ENCODE measurements at places on chromosomes 1 and 21. TPM values are rescaled to one million over a fixed set of nuclear protein-coding genes. Genes with fewer than 3 reads are reported as not detected.

DNA sequence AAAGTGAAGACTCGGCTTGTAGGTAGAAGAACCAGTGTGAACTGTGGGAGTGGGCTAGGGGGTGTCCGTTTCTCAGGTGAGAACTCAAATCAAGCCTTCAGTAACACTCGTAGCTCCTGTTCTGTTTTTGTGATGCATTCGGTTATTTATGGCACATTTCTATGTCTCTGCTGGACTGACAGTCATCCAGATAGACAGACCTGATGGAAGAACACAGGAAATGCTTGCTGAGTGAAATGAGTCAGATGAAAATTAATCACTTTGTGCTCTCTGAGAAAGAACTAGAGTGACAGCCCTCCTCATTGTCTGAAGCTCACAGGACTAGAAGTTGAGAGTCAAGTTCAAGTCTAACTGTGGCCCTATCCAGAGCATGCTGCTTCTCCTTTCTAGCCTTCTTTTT is 360.1 kb upstream of the PLXNA2 start:
- no peaks in the 10 kb centered on the region for H3K27me3 ChIP-seq
- H3K27ac ChIP-seq: no peak overlapping the region
- H3K4me3 ChIP-seq: no peak overlapping the region
- H3K4me1 ChIP-seq: no peaks in the 10 kb centered on the region
- H3K36me3 ChIP-seq: no peaks in the 10 kb centered on the region

- DNase-seq: no peak
- no peak overlapping the region for H3K4me3 ChIP-seq
- H3K27ac ChIP-seq: no peak overlapping the region
Observed at GRCh38 chr1:96979304-96980268, 258.0 kb downstream of the PTBP2 start.

GRCh38 chr1:183319051-183319450 is 99.1 kb downstream of the NMNAT2 start:
- H3K27ac ChIP-seq: no peak overlapping the region
- no peaks in the 10 kb centered on the region for H3K27me3 ChIP-seq
- H3K4me3 ChIP-seq: no peak overlapping the region

Gene LCE6A
- not detected for total RNA-seq

GRCh38 chr1:156149374-156150332 is 3.7 kb upstream of the SEMA4A start:
- H3K4me1 ChIP-seq: peaks cover 14% of the 10 kb centered on the region
- no peak overlapping the region for H3K27ac ChIP-seq
- DNase-seq: no peak
- no peaks in the 10 kb centered on the region for H3K36me3 ChIP-seq
- H3K27me3 ChIP-seq: no peaks in the 10 kb centered on the region
